ENCODE measurements at places on chromosomes 4 and X.
A peak's percentile ranks its signal among the peaks of the same experiment; 100 is the strongest.

DNA sequence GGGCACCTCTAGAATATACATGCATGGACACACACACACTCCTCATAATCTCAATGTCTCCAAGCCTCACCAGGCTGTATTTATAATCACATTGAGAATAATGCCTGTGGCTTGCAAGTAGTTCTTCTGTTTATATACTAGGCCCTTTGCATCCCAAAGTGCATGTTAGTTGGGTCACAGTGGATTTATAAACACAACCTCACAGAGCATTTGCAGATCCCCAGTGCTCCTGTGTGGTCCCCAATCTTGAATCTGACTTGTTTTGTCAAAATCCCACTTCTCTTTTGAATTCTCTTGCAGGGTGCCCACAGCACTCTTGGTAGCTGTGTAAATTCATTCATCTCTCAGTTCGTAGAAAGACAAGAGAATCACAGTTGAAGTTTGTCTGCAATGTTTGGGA lies 49.6 kb upstream of the PROM1 start:
- DNase-seq = no peak

DNA sequence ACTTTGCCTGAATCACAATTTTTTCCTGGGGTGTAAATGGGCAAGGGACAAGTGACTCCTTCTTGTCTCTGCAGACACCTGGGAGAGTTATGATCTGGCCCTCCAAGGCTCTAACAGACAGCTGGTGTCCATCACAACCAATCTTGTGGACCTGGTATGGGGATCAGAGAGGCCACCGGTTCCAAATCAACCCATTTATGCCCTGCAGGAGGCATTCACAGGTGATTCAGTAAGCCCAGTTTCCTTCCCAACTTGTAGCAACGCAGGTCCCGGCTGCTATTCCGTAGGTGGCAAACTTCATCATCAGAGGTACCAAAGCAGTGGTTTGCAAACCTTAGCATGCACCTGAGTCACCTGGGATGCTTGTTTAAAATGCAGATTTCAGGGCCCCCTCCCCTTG lies 8.8 kb downstream of the XPNPEP2 start:
- DNase-seq = no peak

DNA sequence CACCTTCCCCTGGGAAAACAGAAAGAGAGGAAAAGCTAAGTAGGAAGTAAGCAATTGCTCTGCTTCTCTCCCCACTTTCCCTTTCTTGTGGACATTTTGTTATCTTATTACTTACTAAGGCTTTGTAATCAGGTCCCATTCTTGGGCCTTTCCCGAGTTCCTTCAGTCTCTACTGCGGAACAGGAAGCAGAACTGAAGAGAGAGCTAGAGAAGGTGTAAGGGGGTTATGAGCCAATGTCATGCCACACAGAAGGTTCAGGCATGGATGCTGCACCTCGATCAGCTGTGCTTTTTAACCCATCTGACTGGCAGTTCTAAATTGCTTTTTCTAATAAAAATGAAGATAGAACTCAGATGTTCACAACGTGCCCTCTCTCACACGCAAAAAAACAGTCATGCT lies 83.6 kb downstream of the MID1 start:
- DNase-seq = no peak

DNA sequence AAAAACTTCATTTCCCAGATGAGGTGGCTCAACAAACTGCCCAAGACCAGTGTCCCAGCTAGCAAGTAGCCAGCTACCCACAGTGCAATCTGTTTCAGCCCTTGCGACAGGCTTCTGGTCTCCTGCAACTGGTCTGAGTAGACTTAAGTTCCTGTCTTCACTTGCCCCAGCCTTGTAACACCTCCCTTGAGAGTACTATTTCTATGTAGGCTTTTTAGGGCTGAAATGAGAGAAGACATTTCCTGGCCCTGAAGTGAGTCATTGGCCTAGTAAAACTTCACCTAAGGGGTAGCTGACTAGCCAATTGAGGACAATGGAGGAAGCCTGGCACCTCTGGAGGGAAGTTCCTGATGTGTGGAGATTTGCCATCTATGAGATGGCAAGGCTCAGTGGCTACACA lies 80.1 kb upstream of the STIM2 start:
- DNase-seq = peak; percentile 24

DNA sequence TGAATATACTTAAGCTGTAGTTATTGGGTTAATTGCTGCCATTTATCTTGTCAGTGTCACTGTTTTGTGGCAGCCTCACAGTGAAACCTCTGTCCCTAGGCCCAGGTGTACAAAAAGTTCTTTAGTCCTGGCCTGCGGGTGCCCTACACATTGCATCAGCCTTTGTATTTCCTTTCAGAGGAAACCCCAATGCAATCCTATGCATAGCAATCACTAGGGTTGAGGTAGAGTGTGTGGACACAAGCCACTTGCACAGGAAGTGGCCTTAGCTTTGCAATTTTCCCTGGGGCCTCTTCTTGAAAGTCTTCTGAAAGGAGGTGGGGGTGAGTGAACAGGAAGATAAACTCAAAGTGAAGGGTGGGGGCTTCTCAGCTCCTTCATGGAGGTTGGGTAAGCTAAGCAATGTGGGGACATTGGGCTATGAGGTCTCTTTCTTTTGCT lies 27.8 kb downstream of the VSIG4 start:
- DNase-seq = no peak

DNA sequence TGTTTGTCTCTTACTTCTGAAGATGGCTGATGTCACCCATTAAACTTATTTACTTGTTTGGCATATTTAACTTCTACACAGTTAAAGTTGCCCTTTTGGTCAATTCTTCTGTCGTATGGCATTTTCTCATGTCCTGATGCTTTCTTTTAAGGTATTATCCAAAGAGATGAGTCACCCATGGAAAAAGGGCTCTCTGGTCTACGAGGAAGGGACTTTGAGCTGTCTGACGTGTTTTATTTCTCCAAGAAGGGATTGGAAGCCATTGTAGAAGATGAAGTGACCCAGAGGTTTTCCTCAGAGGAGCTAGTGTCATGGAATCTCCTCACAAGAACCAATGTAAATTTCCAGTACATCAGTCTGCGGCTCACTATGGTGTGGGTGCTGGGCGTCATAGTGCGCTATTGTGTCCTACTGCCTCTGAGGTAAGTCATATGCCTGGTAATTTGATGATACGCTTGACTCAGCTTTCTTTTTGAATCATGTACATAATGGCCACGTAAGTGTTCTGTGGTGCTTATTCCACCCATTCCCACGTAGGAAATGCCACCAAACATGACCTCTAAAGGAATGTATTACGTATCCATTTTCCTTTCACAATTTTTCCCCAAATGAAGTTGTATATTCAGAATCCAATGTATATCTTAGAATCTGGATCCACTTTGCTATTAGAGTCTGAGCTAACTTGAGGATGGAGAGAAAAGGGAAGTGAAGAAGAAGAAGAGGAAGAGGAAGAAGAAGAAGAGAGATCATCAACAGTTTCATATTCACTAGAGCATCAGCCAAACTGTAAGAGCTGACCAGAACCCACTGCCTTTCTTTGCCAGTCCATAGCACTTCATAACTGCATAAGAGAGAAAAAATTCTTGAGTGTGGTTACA lies 45.7 kb downstream of the GPAT3 start:
- no peak for DNase-seq

DNA sequence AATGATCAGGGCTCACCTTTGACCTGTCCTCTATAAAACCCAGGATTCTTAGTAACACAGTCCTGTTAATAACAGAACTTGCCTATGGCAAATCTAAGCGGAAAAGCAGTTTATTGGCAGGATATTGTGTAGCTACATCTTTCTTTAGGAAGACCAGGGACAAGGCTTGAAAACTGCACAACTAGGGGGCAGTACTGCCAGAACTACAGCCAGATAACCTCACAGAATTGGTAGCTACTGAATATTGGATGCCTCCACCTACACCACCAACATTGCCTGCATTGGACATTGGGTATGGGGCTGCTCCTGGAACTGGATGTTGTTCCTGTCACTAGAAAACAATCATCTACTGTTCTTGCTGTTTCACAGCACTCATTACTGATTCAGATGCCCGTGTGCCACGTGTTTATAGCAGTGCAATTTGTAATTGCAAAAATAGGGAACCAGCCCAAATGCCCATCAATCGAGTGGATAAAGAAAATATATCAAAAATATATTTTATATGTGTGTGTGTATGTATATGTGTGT lies 47.4 kb downstream of the REPS2 start:
- no peak for DNase-seq

DNA sequence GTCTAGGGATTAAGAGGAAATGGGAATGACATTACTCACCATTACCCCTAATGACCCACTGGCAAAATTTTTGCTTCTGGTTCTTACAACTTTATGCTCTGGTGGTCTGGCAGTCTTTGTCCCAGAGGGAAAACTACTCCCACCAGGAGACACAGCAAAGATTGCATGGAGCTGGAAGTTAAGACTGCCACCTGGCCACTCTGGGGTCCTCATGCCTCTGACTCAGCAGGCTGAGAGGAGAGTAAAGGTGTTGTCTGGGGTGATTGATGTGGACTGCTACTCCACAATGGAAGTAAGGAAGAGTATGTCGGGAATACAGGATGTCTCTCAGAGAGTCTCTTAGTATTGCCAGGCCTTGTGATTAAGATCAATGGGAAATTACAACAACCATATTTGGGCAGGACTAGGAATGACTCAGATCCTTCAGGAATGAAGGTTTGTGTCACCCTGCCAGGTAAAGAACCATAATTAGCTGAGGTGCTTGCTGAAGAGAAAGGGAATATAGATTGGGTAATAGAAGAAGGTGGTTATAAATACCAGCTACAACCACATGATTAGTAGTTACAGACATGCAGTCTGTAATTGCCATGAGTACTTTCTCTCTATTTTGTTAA lies 215.5 kb downstream of the GPAT3 start:
- DNase-seq = no peak

- DNase-seq = no peak
These were observed 42.1 kb downstream of the NFKB1 start for GRCh38 chr4:102543030-102543928.

- no peak for DNase-seq
These were observed 26.1 kb upstream of the ARSD start for GRCh38 chrX:2955281-2955680.

DNA sequence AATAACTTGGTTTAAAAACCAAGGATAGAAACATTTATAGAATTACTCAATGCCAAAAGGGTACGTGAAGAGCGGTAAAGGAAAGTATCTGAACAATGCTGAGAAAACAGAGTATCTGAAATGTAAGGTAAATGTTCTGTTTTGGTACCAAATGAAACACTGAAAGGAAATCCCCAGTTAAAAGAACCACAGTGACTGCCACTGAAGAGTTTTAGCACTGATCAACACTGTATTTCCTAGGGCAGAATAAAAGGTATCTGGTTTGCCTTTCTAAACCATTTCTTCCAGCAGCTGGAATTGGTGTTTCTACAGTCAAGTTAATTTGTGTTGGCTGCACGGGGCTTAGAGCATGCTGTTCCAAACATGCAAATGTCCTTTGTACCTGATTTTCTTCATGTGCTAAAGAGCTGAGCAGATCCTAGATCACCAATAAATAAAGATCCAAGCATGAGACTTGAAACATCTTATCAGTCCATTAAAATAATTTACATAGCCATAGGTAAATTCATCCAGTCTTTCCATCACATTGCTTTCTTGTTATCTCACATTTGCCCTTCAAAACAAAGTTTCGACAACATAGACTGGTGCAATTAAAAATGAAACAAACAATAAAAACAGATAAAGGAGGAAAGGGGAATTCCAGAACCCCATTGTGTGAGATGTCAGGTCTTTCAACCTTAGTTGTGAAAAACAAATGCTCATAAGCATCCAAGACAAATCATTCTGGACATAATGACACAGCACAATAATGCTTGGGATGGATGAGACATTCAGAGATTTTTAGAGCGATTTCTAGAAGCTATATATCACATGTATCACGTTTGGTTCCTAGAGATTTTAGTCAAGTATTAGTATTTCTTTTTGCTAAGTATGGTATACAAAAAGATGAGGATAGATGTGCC lies 38.6 kb downstream of the MFAP3L start:
- no peak for DNase-seq

GRCh38 chrX:79630033-79631009 lies 263.2 kb upstream of the ITM2A start:
- DNase-seq = no peak

- DNase-seq = peak; percentile 4
These were observed 35.9 kb downstream of the SUPT20HL1 start for GRCh38 chrX:24396236-24396930.

DNA sequence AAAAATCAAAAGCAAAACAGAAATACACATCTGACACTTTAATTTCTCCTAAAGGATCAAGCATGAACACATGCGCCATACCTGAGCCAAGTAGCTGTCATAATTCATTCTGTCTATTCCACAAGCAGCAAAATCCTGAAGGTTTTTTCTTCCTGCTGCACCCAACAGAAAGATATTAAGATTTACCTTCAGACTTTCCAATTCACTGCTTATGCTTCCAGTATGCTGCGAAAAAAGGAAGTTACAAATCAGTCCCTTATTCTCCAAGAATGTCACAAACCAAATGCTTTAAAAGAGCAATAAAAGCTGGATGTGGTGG lies 29.2 kb upstream of the FGFBP2 start:
- DNase-seq = peak; percentile 8

DNA sequence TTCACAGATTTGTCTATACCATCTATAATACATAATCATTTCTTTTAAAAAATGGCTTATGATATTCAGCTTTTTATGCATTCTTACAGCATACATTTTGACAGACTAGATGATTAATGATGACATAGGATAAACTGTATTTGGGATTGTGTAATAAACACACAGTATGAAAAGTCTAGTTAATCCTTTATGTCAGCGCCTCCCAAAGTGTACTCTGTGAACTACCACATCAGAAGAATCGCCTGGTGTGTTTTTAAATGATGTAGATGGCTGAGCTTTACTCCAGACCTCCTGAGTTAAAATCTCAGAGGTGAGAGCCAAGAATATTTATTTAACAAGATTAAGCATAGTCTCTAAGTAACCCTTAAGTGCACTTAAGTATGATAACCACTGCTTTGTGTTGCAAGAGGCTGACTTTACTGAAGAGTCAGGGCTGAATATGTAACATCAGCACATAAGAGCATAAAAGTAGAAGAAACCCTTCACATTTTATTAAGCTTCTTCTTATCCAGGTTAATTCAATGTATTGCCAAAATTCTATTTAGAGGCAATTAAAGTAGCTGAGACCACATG lies 104.2 kb downstream of the ANK2 start:
- DNase-seq = no peak

DNA sequence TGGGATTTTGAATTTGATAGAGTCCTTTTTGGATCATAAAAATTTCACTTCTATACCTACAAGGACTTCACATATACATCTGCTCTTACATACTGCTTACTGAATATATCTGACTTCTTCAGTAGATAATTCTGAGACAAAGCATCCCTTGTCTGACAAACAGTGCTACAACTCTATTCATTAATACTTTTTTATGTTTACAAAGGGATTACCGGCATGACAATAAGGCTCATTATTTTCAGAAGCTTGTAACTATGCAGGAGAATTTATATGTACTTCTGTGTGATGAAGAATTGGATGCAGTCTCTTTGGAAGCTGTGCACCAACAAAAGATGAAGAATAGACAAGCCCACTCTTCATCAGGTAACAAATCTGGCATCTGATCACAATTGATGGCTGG lies 1070.3 kb downstream of the STIM2 start:
- no peak for DNase-seq

- no peak for DNase-seq
These were observed 78.7 kb downstream of the CAPN6 start for GRCh38 chrX:111191598-111191997.
